ENCODE measurements at places on chromosomes 3 and 15. TPM values are rescaled to one million over a fixed set of nuclear protein-coding genes. Genes with fewer than 3 reads are reported as not detected.

Gene TTC23
- total RNA-seq: 5.0 TPM

Gene LMOD3
- total RNA-seq: not detected

- no peak overlapping the region for H3K27ac ChIP-seq
- no peaks in the 10 kb centered on the region for H3K4me1 ChIP-seq
- no peak for DNase-seq
- no peaks in the 10 kb centered on the region for H3K36me3 ChIP-seq
- H3K4me3 ChIP-seq: no peak overlapping the region
These were observed 59.1 kb downstream of the FAM43A start for GRCh38 chr3:194744826-194745225.

Gene CPN2
- not detected for total RNA-seq

DNA sequence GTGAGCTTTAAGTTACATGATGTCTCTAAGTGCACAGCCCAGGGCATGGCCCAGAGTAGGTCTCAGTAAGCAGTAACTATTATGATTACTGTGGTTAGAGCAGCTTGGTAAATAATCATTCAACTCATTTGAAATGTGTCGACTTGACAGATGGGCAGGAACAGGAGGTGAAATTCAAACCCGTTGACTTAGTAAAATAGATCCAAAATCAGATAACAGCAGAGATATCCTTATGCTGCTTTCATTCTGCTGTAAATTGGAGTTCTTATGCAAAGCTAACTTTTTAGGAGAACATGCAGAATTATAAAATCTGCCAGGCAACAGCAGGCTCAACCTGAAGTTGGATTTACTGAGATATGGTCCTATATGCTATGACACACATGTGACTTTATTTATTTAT lies 118.7 kb upstream of the KLHL25 start:
- H3K4me1 ChIP-seq: no peaks in the 10 kb centered on the region
- H3K4me3 ChIP-seq: no peak overlapping the region
- no peaks in the 10 kb centered on the region for H3K36me3 ChIP-seq
- H3K27me3 ChIP-seq: peaks cover 3% of the 10 kb centered on the region
- H3K27ac ChIP-seq: no peak overlapping the region
- DNase-seq: no peak

Gene GOLGA8N
- total RNA-seq: 7.7 TPM

- H3K27ac ChIP-seq: no peak overlapping the region
- DNase-seq: no peak
- H3K27me3 ChIP-seq: no peaks in the 10 kb centered on the region
- no peak overlapping the region for H3K4me3 ChIP-seq
These were observed 70.1 kb downstream of the LMLN start for GRCh38 chr3:198030125-198030524.

DNA sequence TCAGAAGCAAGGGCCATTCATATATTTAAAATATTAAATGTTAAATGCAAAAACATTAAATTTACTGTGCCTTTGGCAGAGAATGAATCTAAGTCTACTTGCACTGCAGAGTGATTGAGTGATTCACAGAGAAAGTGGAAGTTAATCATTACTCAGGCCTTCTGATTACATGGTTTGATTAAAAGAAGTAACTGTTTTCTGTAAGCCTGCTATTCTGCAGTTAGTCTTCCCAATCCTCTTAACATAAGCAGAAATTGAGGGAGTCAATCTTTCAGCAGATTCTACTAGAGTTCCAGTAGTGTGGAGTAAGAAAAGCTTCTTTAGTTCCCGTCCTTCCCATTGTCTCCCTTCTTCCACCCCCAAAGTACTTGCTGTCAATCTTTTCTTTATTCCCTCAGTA lies 1.5 kb downstream of the NLGN1 start:
- H3K4me1 ChIP-seq: peaks cover 25% of the 10 kb centered on the region
- peaks cover 56% of the 10 kb centered on the region for H3K27me3 ChIP-seq
- H3K27ac ChIP-seq: no peak overlapping the region
- no peak for DNase-seq

Gene NR2E3
- not detected for total RNA-seq

DNA sequence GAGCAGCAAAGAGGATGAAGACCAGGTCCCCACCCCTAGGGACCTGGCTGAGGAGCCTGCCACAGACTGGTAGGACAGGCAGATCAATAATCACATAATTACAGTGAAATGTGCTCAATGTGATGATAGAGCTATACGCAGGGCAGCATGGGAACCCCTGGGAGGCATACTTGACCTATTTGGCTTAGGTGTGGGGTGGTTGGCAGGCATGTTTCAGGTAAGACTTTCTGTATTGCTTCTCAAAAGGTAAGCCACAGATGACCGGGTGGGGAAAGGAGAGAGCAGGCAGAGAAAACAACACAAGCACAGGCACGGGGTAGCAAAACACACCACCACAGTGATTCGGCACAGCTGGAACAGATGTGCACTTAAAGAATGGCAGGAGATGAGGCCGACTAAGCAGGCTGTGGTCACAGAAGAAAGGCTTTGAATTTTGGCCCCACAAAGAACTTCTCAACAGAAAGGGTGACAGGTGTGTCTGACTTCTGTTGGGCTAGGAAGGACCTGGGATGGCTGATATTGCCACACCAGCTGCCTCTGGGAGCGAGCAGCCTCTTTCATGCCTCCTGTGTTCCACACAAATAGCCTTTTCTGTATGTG lies 64.1 kb downstream of the ABCC5 start:
- no peak for DNase-seq
- H3K27me3 ChIP-seq: peaks cover 1% of the 10 kb centered on the region
- no peak overlapping the region for H3K4me3 ChIP-seq
- no peaks in the 10 kb centered on the region for H3K4me1 ChIP-seq
- H3K36me3 ChIP-seq: no peaks in the 10 kb centered on the region

GRCh38 chr3:177468331-177468730 lies 271.0 kb upstream of the TBL1XR1 start:
- DNase-seq: no peak
- no peak overlapping the region for H3K4me3 ChIP-seq
- H3K4me1 ChIP-seq: no peaks in the 10 kb centered on the region
- H3K27me3 ChIP-seq: no peaks in the 10 kb centered on the region
- no peaks in the 10 kb centered on the region for H3K36me3 ChIP-seq

Gene CYP1A2
- total RNA-seq: not detected

DNA sequence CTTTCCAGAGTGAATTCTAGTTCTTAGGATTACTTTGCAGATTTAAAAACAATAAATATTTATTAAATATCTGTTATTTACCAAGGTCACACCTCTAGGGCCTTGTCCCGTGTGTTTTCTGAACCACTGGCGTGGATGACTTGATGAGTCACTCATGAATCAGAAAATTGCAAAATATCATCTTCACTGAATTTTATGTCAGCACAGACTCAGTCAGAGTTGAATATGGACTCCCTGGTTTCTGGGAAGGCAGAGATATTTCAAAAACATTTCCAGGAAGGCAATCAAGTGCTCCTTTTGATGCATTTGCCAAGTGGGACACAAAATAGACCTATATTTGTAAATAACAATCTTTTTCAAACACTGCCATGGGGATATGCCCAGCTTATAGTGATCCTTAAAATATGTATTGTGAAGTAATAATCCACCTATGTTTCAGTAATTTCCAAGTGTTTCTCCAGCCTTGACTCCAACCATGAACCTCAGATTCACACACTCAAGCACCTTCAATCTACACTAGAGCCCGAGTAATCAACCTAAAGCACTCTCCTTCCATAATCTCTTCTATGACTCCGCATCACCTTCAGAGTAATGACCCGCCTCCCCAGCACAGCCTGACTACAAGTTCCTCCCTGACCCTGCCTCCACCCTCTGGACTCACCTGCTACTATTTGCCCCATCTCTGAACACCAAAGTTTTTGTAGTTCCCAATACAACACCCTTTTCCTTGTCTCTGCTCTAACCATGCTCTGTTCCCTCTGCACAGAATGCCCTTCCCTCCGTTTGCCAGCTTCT lies 24.3 kb downstream of the DPH3 start:
- H3K27ac ChIP-seq: no peak overlapping the region
- DNase-seq: no peak
- H3K27me3 ChIP-seq: peaks cover 4% of the 10 kb centered on the region
- H3K4me1 ChIP-seq: peaks cover 17% of the 10 kb centered on the region
- H3K4me3 ChIP-seq: no peak overlapping the region

- no peak overlapping the region for H3K4me3 ChIP-seq
- no peak for DNase-seq
- H3K27ac ChIP-seq: no peak overlapping the region
- no peaks in the 10 kb centered on the region for H3K4me1 ChIP-seq
- no peaks in the 10 kb centered on the region for H3K27me3 ChIP-seq
- peaks cover 31% of the 10 kb centered on the region for H3K36me3 ChIP-seq
These were observed 66.6 kb downstream of the SUCLG2 start for GRCh38 chr3:67587811-67588210.

Gene ABHD5
- 20.4 TPM for total RNA-seq

Gene SLC7A14
- total RNA-seq: not detected

- H3K36me3 ChIP-seq: no peaks in the 10 kb centered on the region
- no peaks in the 10 kb centered on the region for H3K4me1 ChIP-seq
- no peak overlapping the region for H3K27ac ChIP-seq
These were observed 68.8 kb downstream of the CTNNB1 start for GRCh38 chr3:41267975-41268640.

Gene CRYGS
- 3.2 TPM for total RNA-seq

Gene LDHAL6B
- total RNA-seq: not detected

Gene MINAR1
- 0.93 TPM for total RNA-seq

DNA sequence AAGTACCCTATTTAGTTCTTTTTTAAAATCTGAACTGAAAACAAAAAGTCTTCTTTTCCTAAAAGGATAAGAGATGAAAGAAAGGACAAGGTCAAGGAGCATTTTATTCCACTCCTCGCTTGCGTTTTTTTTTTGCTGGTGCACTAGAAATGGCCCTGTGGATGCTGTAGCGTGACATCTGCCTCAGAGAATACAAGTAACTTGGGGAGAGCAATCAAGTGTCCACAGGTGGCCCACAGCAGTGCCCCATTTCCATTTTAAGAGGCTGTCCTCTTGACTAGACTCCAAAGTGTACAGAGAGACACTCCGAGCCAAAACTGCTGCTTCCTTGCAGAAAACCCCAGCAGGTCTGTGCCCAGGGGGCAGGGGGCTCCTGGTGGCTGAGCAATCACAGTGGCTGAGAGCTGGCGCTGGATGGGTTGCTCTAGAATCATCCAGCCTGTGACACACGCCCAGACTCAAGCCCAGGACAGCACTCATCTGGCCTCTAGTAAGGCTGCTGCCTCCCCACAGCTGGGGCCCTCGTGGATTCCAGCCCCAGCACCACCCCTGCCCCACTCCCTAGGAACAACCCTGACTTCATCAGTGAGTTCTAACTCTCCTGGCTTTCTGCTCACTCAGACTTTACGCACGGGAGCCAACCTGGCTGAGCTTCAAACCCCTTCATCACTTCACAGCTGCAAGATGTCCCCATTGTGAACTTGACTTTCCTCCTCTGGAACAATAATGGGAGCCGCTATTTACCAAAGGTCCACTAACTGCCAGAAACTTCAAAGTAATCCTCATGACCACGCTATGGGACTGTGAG lies 71.1 kb upstream of the SPATA12 start:
- no peak overlapping the region for H3K27ac ChIP-seq
- H3K4me1 ChIP-seq: peaks cover 27% of the 10 kb centered on the region
- H3K36me3 ChIP-seq: no peaks in the 10 kb centered on the region
- H3K4me3 ChIP-seq: no peak overlapping the region

Gene MNS1
- total RNA-seq: 0.44 TPM

- H3K27ac ChIP-seq: no peak overlapping the region
- H3K4me3 ChIP-seq: no peak overlapping the region
- DNase-seq: no peak
- no peaks in the 10 kb centered on the region for H3K36me3 ChIP-seq
- H3K27me3 ChIP-seq: peaks cover 70% of the 10 kb centered on the region
These were observed 2.3 kb downstream of the TPM1 start for GRCh38 chr15:63044645-63045464.

GRCh38 chr15:62809115-62809967 lies 233.2 kb upstream of the TPM1 start:
- no peaks in the 10 kb centered on the region for H3K4me1 ChIP-seq
- peaks cover 2% of the 10 kb centered on the region for H3K27me3 ChIP-seq
- no peak for DNase-seq

DNA sequence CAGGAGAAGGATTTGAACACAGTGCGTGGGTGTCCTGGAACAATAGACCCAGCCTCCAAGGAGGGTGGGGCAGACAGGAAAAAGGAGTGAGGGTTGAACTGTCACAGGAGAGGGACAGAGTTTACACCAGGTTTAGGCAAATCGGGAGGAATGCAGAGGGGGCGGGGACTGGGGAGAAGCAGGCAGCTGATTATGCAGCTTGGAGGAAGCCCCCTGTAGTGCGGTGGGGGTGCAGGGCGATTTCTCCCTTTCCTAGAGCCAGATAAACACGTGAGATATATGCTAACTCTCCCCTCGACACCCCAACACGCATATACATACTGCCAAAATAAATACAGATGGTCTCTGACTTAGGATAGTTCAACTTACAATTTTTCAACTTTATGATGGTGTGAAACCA lies 108.6 kb upstream of the PRR20G start:
- H3K4me3 ChIP-seq: no peak overlapping the region
- DNase-seq: no peak
- no peaks in the 10 kb centered on the region for H3K36me3 ChIP-seq
- no peaks in the 10 kb centered on the region for H3K4me1 ChIP-seq

Gene ELL3
- total RNA-seq: 0.41 TPM

DNA sequence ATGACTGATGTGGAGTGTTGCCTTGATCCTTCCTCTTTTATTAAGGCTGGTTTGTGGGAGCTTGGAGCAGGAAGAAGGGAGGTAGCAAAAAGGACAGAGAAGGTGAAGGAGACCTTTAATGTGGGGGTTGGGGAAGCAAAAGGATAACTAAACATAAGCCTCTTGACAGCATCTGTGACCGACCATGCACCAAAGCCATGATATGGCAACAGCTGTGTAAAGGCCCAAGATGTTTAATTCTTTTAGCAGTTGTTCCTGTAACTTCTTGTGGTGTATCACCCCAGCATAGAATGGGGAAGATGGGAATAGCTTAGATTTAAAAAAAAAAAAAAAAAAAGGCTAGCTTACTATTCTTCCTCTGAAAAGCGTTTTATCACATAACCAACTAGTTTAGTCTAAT lies 194.7 kb downstream of the KLHL25 start:
- no peak for DNase-seq
- H3K4me1 ChIP-seq: peaks cover 50% of the 10 kb centered on the region
- no peaks in the 10 kb centered on the region for H3K27me3 ChIP-seq
- H3K27ac ChIP-seq: no peak overlapping the region

Data from activated T-helper 1 cell treated with anti-CD3 and anti-CD28 coated beads, Interleukin-12 subunit alpha, Interleukin-12 subunit beta, Interleukin-2, Interleukin-4 antibody, amounts not matched to agents 30 ng/mL and 10 ng/mL and 1 ng/mL, durations not matched to agents 14 hours and 24 hours and 36 hours (primary cell).